ENCODE measurements at places on chromosomes 16 and 17. TPM values are rescaled to one million over a fixed set of nuclear protein-coding genes. Genes with fewer than 3 reads are reported as not detected.

Gene WNT9B
- total RNA-seq, result not detected

Gene DNAH2
- total RNA-seq, result not detected

Gene KRT31
- total RNA-seq, result not detected

Gene ZP2
- not detected for total RNA-seq

Gene ATPAF2
- 19.6 TPM for total RNA-seq

Gene ADAD2
- not detected for total RNA-seq
